RCC 7860 (cell line): ENCODE measurements at places on chromosomes 5 and 9.
A peak's percentile ranks its signal among the peaks of the same experiment; 100 is the strongest.

DNA sequence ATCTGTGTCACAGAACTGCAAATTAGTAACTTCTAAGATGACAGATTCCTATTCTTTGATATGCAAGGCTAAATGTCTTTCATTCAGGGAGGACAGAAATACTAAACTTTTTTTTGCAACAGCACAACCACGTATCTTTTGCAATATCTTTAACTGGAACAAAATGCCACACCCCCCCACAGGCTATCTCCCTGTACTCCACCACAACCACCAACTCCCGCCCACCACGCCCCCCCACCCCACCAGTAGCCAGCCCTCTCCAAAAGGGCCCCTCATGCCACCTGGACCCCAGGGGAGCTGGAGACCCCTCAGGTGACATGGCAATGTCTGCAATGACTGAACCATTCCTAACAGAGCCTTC lies 131.8 kb downstream of the ROR2 start:
- no peak for DNase-seq

GRCh38 chr9:135371535-135371934 lies 108.0 kb upstream of the PPP1R26 start:
- no peak for DNase-seq

GRCh38 chr5:7330256-7330655 lies 65.7 kb upstream of the ADCY2 start:
- no peak for DNase-seq

- DNase-seq = peak; percentile 89
Observed at GRCh38 chr9:128558431-128559310, 6.3 kb downstream of the SPTAN1 start.

GRCh38 chr5:167770461-167770860 lies 521.0 kb upstream of the WWC1 start:
- no peak for DNase-seq

GRCh38 chr5:74390822-74391221 lies 249.7 kb downstream of the ENC1 start:
- no peak for DNase-seq

GRCh38 chr5:41918105-41918504 lies 7.0 kb upstream of the FBXO4 start:
- DNase-seq = no peak

- peak; percentile 47 for DNase-seq
Observed at GRCh38 chr5:136249678-136250266, 56.8 kb upstream of the SMIM32 start.

GRCh38 chr5:134427540-134428041 lies 15.9 kb upstream of the CDKN2AIPNL start:
- DNase-seq = no peak

GRCh38 chr5:19885040-19885824 lies 102.8 kb downstream of the CDH18 start:
- no peak for DNase-seq

- no peak for DNase-seq
Observed at GRCh38 chr5:135827965-135828781, 6.3 kb upstream of the SLC25A48 start.

DNA sequence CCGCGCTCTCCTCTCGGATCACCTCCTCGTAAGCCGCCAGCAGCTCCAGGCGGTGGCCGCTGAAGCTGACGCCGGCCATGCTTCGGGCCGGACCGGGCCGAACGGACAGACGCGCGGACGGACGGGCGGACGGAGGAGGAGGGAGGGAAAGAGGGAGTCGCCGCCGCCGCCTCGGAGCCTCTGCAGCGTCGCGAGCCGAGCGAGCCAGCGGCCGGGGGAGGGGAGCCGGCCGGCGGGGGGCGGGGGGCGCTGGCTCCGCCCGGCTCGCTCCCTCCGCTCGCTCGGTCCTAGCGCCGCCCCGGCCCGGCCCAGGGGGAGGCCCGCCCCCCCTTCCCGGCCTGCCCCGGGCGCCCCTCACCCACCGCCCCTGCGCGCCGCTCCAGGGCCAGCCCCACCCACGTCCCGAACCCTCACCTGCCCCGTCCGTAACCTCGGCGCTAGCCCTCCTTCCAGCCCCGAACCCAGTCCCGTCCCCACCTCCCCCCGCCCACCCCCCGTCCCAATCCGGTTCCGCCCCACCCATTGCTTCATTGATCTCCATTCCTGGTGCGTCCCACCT lies at the start of gene DBN1:
Gene DBN1, minus strand, starts transcription at position 192 of the 559 bp plus-strand sequence. Its CDS starts 113 bp downstream, at position 79.
- peak; percentile 19 for DNase-seq

DNA sequence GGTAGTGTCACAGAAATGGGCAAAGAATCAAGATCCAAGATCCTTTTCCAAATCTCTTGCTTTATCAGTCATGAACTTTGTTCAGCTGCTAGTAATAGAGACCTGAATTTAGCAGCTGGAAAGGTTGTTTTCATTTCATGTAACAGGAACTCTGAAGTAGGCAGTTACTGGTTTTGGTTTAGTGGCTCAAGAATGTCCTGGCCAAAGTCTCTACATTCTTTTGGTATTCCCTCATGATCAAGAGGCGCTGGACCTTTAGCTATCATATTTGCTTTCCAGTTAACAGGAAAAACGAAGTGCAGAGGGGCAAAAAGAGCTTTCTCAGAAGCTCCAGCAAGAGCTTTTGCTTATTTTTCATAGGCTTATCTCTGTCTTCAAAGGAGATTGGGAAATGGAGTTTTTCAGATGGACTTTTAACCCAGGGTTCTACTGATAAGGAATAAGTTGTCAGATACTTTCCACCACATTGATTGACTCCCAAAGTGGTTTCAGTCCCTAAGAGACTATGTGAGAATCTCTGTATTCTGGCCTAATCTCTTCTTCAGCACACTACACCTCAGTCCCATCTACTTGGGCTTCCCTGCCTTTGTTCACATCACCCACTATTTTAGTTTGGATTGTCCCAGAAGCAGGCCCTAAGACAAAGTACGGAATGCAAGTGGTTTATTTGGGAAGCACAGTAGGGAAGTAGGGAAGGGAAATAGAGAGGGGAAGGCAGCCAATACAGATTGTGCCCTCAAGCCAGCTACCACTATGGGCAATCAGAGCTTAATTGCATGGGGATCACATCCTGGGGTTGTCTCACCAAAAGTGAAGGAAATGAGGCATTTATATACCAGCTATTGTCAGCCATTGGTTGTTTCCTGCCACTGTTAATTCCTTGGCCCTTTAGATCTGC lies 359.3 kb downstream of the LRRC70 start:
- peak; percentile 74 for DNase-seq
